Activated naive CD8-positive, alpha-beta T cell treated with anti-CD3 and anti-CD28 coated beads, Interleukin-2, amount 10 ng/mL, durations not matched to agents 7 days and 5 days (primary cell): ENCODE measurements at places on chromosomes 7 and 10.

DNA sequence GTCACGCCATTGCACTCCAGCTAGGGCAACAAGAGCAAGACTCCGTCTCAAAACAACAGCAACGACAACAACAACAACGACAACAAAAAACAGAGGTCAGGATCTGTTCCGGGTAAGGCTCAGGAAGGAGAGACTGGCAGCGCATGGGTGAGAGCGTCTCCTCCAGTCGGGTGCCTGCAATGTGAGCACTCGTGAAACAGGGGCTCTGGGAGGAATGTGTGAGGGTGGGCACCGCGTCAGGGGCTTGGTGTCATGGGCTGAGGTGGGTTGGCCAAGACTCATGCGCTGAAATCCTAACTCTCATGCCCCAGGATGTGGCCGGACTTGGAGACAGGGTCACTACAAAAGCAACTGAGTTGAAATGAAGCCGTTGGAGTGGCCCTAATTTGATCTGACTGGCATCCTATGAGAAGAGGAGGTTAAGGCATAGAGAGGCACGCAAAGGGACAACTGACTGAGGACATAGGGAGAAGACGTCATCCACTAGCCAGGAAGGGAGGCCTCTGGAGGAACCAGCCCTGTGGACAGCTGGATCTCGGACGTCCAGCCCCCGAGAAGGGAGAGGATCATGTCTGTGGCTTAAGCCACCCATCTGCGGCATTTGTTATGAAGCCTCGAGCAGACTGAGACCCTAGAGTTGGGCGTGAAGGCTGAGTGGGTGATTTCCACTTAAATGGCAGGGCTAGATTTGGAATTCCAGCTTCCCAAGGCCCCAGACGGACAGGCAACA is 241.5 kb upstream of the PITRM1 start:
- H3K27ac ChIP-seq, result no peak overlapping the region
- no peak for DNase-seq
- H3K27me3 ChIP-seq, result peaks cover 20% of the 10 kb centered on the region
- no peaks in the 10 kb centered on the region for H3K36me3 ChIP-seq
- peaks cover 1% of the 10 kb centered on the region for H3K4me1 ChIP-seq
- no peak overlapping the region for H3K4me3 ChIP-seq

DNA sequence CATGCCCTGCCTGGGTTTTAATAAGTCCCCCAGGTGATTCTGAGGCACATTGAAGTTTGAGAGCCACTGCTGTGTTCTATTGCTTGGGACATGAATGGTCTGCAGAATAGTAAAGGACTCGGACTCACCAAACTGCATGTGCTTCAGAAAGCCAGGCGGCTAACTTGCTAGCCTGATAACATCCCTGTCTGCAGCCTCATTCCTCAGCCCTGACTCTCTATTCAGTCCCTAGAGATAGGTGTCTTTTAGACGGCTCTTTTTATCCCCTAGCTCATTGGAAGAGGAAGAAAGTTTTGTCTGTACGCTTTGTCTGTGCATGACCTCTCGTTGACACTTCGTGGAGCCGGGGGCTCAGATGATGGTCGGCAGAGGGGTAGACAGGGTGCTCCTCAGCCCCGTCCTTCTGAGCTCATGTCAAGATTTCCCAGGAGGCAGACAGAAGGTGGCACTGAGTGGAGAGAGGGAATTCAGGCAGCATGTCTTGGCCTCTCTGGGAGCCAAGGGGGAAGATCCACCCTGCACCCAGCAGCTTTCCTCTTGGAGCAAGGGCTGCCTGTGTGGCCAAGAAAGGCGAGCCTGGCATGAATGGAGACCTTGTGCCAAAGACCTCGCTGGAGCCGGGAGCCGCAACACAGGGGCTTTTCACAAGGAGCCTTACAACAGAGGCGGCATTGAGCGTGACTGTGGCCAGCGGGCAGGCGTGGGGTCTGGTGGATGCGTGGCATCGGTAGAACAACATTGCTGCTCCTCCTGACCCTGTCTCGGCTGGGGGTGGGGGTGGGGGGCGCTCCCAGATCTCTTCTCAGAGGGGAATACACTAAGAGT is 51.1 kb upstream of the PODXL start:
- no peak overlapping the region for H3K4me3 ChIP-seq
- H3K4me1 ChIP-seq, result no peaks in the 10 kb centered on the region
- H3K27me3 ChIP-seq, result peaks cover 29% of the 10 kb centered on the region
- no peak for DNase-seq
- H3K27ac ChIP-seq, result no peak overlapping the region

DNA sequence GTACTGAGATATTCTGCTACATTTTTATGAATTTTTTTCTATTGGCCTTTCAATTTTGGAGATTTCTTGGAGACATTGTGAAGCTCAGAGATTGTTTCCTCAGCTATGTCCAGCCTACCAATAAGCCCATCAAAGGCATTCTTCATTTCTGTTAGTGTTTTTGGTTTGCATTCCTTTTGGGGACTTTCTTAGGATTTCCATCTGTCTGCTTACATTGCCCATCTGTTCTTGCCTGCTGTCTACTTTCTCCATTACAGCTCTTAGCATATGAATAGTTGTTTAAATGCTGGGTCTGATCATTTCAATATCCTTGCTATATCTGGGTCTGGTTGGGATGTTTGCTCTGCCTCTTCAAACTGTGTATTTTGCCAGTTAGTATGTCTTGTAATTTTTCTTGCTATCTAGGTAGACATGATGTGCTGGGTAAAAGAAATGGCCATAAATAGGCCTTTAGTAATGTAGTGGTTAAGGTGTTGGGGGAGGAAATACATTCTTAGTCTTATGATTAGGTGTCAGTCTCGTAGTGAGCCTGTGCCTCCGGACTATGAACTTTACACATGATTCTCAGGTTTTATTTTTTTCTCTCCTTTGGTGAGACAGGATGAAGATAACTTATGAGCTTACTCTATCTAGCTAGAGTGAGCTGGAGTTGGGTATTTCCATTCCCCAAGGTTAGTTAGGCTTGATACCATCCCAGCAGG is 32.6 kb upstream of the NME8 start:
- H3K36me3 ChIP-seq, result no peaks in the 10 kb centered on the region
- H3K27ac ChIP-seq, result peak overlapping the region; percentile 14
- H3K4me3 ChIP-seq, result peak overlapping the region; percentile 47
- DNase-seq, result no peak

DNA sequence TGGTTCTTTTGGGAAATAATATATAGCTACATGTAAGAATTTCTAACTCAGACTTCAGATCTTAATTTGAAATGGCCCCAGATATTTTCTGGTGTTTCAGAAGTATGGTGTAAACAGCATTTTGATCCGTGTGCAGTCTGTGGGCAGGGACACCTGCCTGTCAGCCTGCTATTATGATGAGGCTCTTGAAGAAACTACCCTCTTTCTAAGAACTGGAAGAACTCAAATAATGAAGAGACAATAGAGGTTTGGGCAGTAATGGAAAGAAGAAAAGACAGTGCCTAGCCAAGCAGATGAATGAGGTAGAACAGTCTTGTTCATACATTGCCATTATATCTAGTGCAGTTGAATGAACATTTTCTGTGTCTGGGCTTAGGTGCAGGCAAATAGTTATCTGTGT is 256.6 kb downstream of the ARHGAP21 start:
- peaks cover 21% of the 10 kb centered on the region for H3K4me1 ChIP-seq
- H3K36me3 ChIP-seq, result no peaks in the 10 kb centered on the region
- no peak overlapping the region for H3K27ac ChIP-seq
- DNase-seq, result no peak
- peaks cover 7% of the 10 kb centered on the region for H3K27me3 ChIP-seq

DNA sequence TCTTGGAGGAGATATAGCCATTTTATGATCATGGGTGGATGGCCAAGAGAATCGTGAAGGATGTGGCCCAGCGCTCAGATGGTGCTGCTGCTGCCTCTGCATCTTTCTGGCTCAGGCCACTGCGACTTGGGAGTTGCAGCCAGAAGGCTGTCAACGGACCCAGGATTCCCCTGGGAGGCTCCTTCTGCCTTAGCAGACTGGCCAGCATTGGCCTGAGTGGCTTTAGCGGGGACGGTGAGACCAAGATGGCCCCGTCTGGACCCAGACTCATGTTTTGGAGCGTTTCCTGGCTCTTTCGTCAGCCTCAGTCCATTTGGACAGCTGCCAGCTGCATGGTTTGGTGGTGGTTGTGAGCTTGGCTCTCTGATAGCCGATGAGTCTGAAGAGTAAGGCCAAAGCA is 97.2 kb downstream of the GALNT17 start:
- H3K27ac ChIP-seq, result no peak overlapping the region
- H3K4me1 ChIP-seq, result no peaks in the 10 kb centered on the region
- no peak for DNase-seq
- H3K4me3 ChIP-seq, result no peak overlapping the region
